ENCODE measurements at places on chromosomes 6 and 20.

DNA sequence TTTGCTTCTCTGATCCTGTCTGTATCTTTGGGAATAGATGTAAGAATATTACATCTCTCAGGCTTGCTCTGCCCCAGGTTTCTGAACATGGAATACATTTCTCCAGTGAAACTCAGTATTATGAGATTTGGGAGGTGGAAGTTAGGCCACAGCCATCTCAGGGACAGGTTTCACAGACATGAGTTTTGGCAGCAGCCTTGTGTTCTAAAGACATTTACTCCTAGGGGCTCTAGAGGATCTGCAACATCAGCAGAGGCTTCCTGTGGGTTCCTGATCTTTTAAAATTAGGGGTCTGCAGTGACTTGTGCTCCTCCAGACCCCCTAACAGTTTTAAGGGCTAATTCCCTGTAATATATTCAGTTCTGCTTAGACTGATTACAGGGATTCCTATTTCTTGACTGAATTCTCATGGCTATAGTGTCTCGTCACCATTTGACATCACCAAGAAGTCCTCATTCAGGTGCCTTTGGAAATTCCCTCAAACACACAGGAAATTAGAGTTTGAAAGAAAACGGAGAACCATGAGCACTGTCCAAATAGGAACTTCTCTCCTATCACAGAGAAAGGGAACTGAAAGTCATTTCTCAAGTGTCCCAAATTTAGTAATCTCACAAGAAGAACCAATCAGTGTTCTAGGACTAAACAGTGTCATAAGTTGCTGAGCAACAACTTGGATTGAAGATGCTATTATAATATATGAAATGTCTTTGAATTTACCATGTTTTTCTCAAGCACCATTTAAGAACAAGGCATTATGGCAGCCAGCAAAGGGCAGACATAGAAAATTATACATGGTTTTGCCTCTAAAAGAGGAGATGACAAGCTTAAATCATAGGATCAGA lies 2.5 kb upstream of the HLA-DRA start:
- DNase-seq: no peak

- DNase-seq: no peak
Observed at GRCh38 chr6:155274533-155274932, 10.7 kb downstream of the CLDN20 start.

DNA sequence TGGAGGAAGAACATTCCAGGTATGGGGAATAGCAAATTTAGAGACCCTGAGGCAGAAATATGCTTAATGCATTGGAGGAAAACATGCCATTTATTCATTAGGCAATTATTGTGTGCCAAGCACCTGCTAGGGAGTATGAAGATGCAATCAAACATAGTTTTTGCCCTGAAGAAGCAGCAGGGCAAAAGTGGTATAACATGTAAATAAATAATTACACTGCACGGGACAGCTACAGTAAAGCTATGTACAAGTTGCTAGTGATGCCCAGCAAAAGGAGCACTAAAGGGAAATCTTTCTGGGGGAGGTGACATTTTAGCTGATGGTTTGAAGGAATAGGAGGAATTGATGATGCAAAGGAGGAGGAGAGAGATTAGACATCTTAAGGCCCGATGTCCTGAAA lies 624 bp upstream of the TJAP1 start:
- DNase-seq: no peak

GRCh38 chr20:45487231-45487635 lies 17.7 kb downstream of the WFDC2 start:
- DNase-seq: no peak

- no peak for DNase-seq
Observed at GRCh38 chr6:132132422-132132821, 181.2 kb upstream of the CCN2 start.

DNA sequence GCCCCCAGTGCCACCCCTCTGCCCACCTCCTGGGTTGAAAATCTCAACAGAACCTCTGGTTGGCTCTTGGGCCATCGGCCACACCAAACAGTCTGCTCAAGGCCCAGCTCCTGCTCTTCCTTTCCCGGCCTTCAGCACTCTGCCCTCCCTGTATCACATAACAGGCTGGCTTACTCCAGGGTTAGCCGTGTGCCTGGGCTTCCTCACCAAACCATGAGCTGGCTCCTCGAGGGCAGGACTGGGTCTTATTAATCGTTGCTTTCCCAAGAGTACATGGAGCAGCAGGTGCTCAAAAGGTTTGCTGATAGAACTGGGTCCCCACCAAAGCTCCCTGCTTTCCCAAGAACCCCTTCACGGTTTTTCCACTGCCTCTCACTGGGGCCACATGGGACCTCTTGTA lies 12.7 kb upstream of the FAM83C start:
- no peak for DNase-seq

- no peak for DNase-seq
Observed at GRCh38 chr6:36025932-36026327, 1.5 kb upstream of the SLC26A8 start.

- no peak for DNase-seq
Observed at GRCh38 chr6:2851727-2852513, 10.3 kb upstream of the SERPINB1 start.

DNA sequence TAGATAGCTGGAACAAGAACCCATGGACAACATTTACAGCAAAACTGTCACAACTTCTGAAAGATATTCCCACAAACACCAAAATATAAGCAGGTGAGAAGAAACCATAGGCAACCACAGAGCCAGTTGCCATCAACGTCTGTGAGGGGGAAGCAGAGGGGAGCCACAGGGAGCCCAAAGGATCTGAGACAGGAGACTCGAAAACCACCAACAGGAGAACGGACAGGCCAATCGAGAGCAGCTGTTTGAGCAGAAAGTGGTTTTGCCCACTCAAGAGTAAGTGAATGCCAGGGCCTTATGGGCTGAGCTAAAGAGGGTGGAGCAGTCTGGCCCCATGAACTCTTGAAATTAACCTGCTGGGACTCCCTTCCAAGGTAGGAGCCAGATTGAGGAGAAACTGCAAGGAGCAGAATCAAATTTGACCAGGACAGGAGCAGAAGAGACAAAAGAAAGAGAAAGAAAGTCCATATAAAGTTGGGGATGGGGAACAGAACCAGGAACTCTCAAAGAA lies 195.4 kb downstream of the ANKRD60 start:
- DNase-seq: no peak

GRCh38 chr20:51062065-51062464 lies 39.2 kb upstream of the KCNG1 start:
- no peak for DNase-seq

- DNase-seq: no peak
Observed at GRCh38 chr6:125931733-125932450, 24.7 kb upstream of the HINT3 start.

- no peak for DNase-seq
Observed at GRCh38 chr20:62045529-62046285, 20.0 kb downstream of the TAF4 start.

DNA sequence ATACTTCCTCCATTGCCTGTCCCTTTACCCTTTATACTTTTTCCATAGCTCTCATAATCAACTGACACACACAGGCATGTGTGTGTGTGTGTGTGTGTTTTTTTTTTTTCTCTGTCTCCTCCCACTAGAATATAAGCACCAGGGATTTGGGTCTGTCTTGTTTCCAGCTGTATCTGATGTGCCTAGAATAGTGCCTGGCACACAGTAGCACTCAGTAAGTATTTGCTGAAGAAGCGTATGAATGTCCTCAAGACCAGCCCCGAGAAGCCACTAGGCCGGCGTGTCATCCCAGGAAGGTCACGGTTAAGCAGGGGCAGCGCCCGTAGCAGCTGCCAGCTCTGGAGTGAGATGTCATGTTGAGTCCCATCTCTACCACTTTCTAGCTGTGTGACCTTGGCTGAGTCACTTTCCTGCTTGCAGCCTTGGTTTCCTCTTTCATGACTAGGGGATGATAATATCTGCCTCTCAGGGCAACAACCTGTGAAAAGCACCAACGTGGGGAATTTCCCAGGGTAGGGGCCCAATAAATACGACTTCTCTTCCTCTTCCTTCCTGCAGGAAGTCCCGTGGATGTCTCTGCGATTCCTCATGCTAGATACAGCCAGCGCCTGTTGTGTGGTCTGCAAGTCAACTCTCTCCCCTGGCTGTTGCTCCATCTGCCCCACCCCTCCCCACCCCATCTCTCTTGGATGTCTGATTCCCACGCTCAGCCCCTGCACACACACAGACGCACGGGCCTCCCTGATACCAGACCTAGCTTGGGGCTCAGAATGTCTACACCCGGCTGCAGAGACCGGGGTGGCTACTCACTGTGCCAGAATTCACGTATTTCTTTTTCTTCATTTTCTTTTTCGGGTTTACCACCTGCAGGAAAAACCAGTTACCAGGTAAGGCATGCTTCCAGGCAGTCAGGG lies 58.1 kb downstream of the RAB44 start:
- DNase-seq: no peak

DNA sequence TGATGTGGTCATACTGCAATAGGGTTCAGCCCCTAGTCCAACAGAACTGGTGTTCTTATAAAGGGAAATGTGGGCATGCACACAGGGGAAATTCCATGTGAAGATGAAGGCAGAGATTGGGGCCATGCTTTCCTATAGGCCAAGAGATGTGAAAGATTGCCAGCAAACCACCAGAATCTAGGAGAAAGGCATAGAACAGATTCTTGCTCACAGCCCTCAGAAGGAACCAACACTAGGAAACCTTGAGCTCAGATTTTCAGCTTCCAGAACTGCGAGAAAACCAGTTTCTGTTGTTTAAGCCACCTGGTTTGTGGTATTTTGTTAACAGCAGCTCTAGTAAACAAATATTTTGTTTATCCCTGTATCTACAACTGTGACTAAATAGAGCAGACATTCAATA lies 197.6 kb upstream of the CITED2 start:
- no peak for DNase-seq

- no peak for DNase-seq
Observed at GRCh38 chr6:89347825-89348224, 4.7 kb downstream of the UBE2J1 start.

GRCh38 chr6:25882051-25882496 lies 8.0 kb upstream of the SLC17A3 start:
- DNase-seq: no peak

DNA sequence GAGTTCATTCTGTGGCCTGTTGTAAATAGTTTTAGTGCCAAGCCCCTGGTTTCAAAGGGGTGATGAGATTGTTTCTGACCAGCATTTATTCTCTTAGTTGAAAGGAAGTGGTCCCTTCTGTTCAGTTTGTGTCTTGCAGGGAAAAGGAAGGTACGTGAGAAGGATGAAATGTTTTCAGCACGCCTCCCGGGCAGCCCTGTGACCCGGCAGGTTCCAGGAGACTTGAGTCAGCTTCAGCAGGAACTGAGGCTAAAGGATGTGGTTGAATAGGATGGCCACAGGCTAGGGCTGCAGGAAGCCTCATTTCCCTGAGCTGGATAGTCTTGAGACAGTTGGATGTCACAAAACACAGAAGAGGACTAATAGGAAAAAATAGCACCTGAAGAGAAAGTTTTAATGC lies 132.4 kb upstream of the SYNDIG1 start:
- DNase-seq: no peak

- DNase-seq: no peak
Observed at GRCh38 chr6:114862819-114863218, 520.0 kb upstream of the HS3ST5 start.

DNA sequence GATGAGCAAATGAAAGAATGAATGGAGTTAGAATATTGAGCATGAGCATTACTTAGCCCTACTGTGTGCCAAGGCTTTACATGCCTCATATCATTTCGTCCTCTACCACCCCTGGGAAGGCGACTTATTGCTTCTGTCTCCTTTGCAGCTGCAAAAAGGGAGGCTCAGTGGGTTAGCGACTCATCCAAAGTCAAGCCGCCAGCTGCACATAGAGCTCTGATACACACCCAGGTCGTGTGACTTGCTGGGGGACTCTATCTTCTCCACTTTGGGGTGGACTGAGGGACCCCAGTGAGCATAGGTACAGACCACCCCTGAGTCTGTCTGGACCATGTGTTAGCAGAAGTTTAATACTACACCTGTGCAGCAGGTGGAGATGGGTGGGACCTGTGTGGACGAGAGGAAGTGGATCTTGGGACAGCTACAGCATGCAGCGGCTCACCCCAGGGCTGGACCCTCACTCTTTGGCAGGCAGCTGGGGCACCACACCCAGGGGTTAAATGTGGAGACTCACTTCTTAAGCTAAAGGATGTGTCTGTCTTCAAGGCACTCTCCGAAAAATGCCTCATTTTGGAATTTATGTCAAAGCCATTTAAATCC lies 36.2 kb upstream of the ANGPT4 start:
- DNase-seq: no peak
